A172 (cell line): ENCODE measurements at places on chromosomes 2 and 18. TPM values are rescaled to one million over a fixed set of nuclear protein-coding genes. Genes with fewer than 3 reads are reported as not detected.
A peak's percentile ranks its signal among the peaks of the same experiment; 100 is the strongest.

GRCh38 chr2:197558393-197558792 is 42.5 kb downstream of the MOB4 start:
- no peak for DNase-seq

GRCh38 chr2:105915005-105915558 is 170.4 kb downstream of the NCK2 start:
- DNase-seq, result no peak

GRCh38 chr2:37342591-37343220 is 1.7 kb upstream of the QPCT start:
- no peak for DNase-seq

- DNase-seq, result no peak
These were observed 65.5 kb downstream of the MSTN start for GRCh38 chr2:189997016-189997415.

- no peak for DNase-seq
These were observed 239.1 kb downstream of the ASXL3 start for GRCh38 chr18:33817096-33817495.

- DNase-seq, result peak; percentile 97
These were observed 45.6 kb upstream of the ITGAV start for GRCh38 chr2:186544255-186544675.

- no peak for DNase-seq
These were observed 256.9 kb downstream of the NDUFA10 start for GRCh38 chr2:239768031-239768790.

DNA sequence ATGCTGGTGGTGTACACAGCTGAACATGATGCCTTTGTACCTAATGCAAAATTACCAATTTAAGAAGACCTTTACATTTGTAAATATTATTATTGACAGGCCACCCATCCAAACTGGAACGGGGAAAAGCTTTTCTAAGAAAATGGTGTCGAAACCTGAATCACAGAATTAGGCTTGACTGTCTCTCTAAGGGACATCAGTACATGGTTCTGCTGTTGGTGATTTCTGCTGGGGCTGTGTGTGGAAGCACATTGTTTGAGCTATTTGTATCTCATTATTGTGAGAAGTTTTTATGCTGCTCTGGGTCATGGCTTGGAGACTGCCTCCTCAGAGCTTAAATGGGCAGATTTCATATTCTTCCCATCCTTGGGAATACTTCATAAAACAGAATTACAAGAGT is 420.9 kb upstream of the POU3F3 start:
- no peak for DNase-seq

Gene IGFBP2
- total RNA-seq, result 42.8 and 56.6 TPM in 2 replicates

- no peak for DNase-seq
These were observed 579 bp downstream of the LOXL3 start for GRCh38 chr2:74552914-74553811.

DNA sequence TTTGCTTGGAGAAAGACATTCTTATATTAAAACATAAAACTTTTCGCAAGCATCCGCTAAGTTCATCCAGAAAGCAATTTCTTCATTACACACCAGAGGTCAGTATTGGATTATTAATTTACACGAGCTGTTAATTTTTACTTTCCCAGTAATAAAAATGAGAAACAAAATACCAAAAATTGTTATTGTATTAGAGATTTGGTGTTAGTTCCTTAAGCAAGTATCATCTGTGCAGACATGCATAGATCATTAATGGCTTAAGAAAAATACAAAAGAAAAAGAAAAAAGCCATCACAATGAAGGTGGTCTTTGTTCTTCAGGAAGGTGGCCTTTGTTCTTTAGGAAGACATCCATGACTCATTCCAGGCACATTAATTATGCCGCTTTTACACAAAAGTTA is 53.6 kb upstream of the HNMT start:
- DNase-seq, result peak; percentile 38

DNA sequence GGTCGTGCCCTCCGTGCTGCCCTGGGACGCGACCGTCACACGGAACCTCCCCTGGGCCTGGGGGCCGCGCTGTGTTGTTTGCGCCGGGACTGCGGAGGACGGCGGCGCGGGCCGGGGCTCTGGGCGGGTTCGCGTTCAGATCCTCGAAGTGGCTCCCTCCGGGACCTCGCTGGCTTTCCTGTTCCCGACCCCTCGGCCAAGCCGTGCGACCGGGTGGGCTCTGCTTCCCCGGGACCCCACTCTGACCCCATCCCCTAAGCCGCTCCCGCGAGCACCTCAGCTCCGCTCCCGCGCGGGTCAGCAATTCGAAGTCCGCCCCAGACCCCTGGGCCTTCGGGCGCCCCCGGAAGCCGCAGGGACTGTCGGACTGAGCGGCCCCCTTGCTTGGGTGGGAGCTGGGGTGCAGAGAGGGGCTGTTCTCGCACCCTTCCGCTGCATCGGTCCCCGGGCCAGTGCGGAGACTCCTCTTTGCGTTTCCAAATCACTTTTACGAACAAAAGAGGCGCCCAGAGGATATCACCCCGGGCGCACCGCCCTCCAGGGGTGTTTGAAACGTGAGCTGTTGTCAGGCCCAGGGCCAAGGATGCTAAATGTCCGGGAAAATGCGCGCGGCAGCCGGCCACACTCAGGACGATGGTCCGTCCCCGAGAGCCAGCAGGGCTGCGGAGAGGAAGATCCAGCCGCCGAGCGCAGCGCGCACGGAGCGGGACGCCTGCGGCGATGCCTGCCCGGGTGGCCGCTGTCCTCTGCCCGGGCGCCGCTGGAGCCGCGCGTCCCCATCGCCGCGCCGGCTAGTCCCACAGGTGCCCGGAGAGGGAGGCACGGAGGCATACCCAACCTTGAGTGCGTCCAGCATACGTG is 73.5 kb downstream of the ZCCHC2 start:
- no peak for DNase-seq

DNA sequence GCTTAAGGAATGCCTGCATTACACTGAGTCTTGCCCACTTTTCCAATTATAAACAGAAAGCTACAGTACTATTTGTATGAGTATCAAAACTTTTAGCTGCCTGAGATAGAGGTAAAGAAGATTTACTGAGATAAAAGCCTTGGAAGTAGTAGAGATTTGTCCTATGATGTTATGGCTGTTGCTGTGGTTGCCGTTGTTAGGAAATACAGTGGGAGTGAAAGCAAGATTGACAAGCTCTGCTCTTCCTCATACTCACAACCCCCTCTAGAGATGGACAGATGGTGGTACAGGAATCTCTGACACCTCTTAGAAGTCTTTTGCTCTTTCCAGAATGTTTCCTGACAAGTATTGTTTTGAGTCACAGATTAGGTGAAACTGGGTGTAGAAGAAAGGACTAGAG is 242.5 kb downstream of the RPIA start:
- no peak for DNase-seq

Gene HTRA2
- 58.0 and 70.3 TPM in 2 replicates for total RNA-seq

Gene GALNT14
- not detected in 2 replicates for total RNA-seq

- no peak for DNase-seq
These were observed 269.3 kb upstream of the SETBP1 start for GRCh38 chr18:44411262-44411905.

Gene PARD6G
- total RNA-seq, result 4.8 and 8.8 TPM in 2 replicates

DNA sequence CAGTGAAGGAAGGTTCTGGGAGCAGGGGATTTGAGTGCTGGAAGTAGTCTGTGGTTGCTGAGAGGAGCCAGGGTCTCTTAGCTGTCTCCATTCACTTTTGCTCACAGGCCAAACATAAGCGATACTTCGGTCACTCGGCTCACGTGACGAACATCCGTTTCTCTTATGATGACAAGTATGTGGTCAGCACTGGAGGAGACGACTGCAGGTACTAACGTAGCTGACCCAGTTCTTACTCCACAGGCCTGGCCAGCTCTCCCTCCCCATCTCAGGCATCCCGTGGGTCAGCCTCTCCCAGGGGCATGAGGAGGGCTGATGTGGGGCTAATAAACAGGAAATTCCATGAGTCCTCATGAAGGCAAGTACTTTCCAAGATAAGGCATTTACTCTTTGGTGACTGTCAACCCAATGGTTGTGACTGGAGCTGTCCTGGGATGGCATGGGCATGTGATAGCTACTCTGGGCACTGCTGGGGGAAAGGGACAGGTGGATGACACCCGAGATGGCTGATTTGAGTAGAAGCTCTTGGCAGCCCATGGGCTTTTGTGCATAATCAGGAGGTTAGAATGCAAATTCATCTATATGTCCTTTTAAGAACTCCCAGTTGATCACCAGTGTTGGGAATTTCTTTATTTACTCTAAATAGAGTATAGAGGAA is 81.6 kb downstream of the RTN4 start:
- DNase-seq, result no peak

Gene C1QL2
- total RNA-seq, result not detected in 2 replicates

GRCh38 chr2:190098851-190099250 is 36.3 kb upstream of the MSTN start:
- no peak for DNase-seq

GRCh38 chr2:216315802-216316603 is 56.3 kb downstream of the MARCHF4 start:
- DNase-seq, result peak; percentile 88

- DNase-seq, result no peak
These were observed 67.5 kb downstream of the SP110 start for GRCh38 chr2:230152334-230152733.

- DNase-seq, result no peak
These were observed 680 bp upstream of the LBH start for GRCh38 chr2:30230497-30231211.

- no peak for DNase-seq
These were observed 27.3 kb downstream of the GRB14 start for GRCh38 chr2:164593959-164594358.

DNA sequence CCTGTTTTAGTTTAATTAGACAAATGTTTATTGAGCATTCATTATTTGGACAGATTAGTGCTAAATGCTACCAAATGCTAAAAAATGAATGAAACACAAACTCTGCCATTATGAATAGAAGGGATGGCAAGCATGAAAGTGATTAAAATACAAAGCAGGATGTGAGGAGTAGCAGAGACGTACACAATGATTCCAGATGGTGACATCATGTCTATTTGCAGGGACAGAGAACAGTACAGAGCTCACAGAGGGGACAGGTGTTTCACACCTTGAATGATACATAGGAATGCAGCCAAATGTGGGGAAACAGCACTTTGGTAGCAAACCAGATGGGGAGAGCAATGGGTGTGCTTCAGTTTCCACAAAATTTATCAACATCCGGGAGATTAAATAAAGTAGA is 76.3 kb downstream of the CD226 start:
- DNase-seq, result no peak

GRCh38 chr18:50680966-50681365 is 121.1 kb downstream of the MAPK4 start:
- DNase-seq, result no peak

GRCh38 chr2:73891276-73891901 is 1.4 kb upstream of the ACTG2 start:
- no peak for DNase-seq

Gene DPY30
- 178 and 233 TPM in 2 replicates for total RNA-seq

- no peak for DNase-seq
These were observed 31.4 kb upstream of the CD28 start for GRCh38 chr2:203675086-203675485.

GRCh38 chr18:35605686-35606417 is 24.3 kb downstream of the GALNT1 start:
- peak; percentile 35 for DNase-seq

DNA sequence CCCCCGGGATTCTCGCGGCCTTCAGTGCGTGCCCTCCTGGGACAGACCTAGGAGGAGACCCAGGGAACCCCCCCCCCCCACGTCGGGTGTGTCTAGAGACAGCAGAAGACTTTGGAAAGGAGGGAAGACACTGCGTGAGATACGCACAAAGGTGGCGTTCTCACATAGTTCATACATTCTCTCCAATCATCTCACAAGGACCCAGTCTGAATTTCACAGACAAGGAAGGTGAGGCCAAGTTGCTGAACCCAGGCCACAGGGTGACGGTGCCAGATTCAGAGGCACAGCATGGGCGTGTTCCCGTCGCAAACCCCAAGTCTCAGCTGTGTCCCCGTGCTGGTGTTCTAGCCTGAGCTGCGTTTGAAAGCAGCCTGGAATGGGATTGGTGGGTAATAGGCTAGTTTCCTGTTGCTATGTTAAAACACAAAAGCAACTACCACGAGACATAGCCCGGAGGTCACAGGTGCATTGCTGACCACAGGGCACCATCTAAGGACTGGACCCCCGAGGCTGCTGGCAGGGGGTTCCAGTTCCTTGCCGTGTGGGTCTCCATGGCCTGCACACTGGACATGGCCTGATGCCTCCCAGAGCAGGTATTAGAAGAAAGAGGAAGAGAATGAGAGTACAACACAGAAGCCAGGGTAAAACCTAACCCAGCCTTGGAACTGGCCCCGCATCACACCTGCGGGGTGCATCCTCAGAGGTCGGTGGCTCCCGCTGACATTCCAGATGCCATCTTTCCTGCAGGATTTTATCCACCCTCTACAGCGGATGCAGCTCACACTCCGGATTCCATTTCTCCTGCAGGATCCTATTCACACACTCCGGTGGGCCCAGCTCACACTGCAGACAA is 1.1 kb upstream of the PXDN start:
- DNase-seq, result no peak

DNA sequence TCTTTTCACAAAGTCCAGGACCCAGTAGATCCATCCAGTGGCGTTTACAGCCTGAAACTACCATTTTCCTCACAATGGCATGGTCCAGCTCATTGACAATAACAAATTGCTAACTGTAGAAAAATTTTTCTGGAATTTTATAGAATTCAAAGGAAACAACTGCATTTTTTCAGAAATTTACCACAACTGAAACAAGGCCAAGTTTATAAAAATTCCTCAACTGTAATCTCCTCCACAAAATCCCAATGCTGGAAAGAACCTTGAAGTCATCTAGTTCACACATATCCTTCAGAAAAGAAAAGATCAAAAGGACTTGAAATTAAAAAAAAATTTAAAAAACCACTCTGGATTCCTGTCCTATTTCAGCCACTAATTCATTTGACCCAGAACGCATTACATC is 226.0 kb upstream of the CTAGE1 start:
- no peak for DNase-seq

GRCh38 chr2:199309411-199309810 is 148.3 kb downstream of the SATB2 start:
- no peak for DNase-seq

- DNase-seq, result peak; percentile 55
These were observed 245.9 kb downstream of the METTL4 start for GRCh38 chr18:2325308-2325849.

DNA sequence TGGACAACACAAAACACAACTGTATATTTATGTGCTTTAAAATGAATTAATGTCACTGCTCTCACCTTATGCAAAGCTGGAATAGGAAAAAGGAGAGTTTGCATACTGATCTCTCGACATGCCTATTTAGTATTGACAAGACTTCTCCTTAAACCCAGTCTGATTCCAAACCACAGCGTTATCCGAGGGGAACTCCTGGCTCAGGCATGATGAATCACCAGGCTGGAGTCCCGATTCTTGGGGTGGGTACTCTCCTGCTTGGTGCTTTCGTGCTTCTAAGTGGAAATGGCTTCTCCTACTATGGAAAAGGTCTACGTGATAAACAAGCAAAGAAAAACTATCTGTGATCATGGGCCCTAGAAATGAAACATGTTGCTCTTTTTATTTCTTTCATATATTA is 88.9 kb upstream of the SLC35G4 start:
- peak; percentile 59 for DNase-seq

GRCh38 chr18:46334868-46335281 is 230.7 kb downstream of the HAUS1 start:
- DNase-seq, result no peak

GRCh38 chr18:65227970-65228369 is 522.8 kb upstream of the CDH7 start:
- DNase-seq, result no peak

- no peak for DNase-seq
These were observed 5.9 kb upstream of the NEURL3 start for GRCh38 chr2:96510931-96511595.

Gene ZC3H6
- total RNA-seq, result 8.4 and 9.3 TPM in 2 replicates
